ENCODE measurements at places on chromosomes 12 and 14.

GRCh38 chr12:120725151-120725658 is 421 bp upstream of the ACADS start:
- no peak for DNase-seq

- DNase-seq: no peak
These were observed 18.4 kb downstream of the ANO6 start for GRCh38 chr12:45234139-45234865.

- DNase-seq: no peak
These were observed 181.2 kb upstream of the NRXN3 start for GRCh38 chr14:77988970-77989369.

GRCh38 chr12:122842505-122843405 is 7.5 kb downstream of the HIP1R start:
- no peak for DNase-seq

DNA sequence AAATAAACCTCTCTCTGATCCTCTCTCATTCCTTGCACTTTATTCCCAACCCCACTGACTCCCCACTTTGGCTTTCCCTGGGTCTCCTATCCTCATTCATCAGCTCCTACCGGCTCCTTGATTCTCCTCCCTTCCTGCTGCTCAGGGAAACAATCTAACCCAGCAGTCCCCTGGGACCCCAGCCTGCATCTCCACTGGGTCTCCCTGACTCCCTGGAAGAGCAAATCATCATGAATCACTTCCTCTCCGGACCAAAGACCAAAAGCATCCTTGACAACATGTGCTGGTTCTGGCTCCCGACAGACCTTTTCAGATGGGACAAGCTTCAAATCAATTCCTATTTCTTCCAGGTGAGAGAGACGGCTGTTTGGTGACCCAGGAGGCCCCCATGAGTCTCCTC is 76.6 kb downstream of the HSPB8 start:
- no peak for DNase-seq

DNA sequence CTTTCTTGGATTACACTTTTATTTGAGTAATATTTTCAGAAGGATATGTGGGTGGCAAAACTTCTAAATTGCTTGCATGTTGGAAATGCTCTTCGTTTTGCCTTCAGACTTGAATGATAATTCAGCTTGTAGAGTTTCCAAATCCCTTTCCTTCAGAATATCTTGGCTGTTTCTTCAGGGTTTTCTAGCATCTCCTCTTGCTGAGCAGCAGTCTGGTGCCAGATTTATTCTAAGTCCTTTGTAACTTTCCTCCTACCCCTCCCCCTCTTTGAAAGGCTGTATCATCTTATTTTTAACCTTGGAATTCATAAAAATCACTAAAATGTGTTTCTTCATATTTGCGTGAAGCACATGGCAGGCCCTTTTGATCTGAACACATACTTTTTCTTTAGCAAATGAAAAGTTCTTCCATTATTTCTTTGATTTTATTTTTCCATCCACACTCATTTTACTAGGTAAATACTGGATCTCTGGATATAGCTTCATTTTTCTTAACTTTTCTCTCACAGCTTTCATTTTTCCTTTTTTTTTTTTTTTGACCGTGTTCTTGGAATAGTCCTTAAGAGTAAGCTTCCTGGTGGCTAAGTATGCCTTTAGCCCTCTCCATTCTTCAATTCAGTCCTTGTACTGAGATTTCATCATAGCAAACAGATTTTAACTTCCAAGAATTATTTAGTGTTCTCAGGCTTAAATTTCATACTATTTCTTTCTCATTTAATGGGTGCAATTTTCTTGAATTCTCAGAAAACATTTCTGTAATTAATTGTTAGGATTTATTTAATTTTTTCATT is 102.0 kb downstream of the SLC38A4 start:
- no peak for DNase-seq

DNA sequence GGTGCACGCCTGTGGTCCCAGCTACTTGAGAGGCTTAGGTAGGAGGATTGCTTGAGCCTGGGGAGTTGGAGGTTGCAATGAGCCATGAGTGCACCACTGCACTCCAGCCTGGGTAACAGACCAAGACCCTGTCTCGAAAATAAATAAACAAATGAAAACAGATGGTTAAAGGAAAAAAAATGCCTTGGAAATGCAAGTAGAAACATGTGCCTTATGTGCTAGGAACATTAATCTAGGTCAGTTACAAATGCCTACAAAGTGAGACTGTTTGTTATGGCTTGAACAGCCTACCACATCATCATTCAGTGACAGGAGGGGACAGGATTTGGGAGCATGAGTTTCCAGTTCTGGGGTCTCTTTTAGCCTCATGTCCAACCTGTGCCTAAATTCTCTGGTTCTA is 52.4 kb upstream of the BCAT1 start:
- DNase-seq: no peak

GRCh38 chr12:131701705-131702572 is 9.0 kb upstream of the SFSWAP start:
- DNase-seq: no peak

DNA sequence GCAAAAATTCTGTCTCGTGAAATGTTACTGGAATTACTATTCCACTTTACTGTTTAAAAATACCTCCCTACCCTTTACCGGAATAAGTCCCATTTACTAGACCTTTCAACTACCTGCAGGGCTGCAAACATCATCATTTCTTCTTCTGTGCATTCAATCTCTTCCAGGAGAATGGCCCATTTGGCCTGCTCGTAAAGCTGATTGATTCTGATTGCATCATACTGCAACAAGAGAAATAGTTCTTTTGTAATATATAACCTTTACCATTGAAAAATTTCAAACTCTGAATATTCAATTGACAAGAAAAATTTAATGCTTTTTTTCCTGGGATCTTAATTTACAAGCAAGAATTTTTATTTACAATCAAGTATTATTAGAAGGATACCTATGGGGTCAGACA is 72.4 kb downstream of the FERMT2 start:
- DNase-seq: no peak
